ENCODE measurements at places on chromosomes 16 and 17.

DNA sequence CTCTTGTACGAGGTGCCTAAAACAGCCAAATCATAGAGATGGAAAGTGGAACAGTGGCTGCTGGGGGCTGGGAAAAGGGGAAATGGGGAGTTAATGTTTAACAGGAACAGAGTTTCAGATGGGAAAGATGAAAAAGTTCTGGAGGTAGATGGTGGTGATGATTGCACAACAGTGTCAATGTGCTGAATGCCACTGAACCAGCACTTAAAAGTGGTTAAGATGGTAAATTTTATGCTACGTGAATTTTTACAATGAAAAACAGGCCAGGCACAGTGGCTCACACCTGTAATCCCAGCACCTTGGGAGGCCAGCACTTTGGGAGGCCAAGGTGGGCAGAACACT lies 130.4 kb downstream of the C16orf78 start:
- no peak for DNase-seq

GRCh38 chr17:17888821-17889220 lies 52.0 kb upstream of the SREBF1 start:
- DNase-seq, result no peak

- no peak for DNase-seq
Observed at GRCh38 chr17:29722411-29723198, 99.9 kb upstream of the CORO6 start.

- no peak for DNase-seq
Observed at GRCh38 chr16:25509456-25509855, 182.3 kb upstream of the HS3ST4 start.

DNA sequence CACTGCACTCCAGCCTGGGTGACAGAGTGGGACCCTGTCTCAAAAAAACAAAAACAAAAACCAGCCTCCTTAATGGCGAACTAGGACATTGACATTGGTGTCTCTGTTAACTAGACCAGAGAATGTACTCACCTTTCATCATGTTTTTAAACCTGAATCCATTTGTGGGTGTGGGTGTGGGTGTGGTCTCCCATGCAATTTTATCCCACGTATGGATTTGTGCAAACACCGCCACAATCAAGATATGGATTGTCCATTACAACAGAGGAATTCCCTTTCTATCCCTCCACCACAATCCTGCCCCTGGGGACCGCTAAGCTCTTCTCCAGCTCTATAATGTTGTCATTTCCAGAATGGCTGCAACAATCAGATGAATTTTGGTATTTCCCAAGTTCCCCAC lies 49.9 kb downstream of the DNAH17 start:
- DNase-seq, result no peak

DNA sequence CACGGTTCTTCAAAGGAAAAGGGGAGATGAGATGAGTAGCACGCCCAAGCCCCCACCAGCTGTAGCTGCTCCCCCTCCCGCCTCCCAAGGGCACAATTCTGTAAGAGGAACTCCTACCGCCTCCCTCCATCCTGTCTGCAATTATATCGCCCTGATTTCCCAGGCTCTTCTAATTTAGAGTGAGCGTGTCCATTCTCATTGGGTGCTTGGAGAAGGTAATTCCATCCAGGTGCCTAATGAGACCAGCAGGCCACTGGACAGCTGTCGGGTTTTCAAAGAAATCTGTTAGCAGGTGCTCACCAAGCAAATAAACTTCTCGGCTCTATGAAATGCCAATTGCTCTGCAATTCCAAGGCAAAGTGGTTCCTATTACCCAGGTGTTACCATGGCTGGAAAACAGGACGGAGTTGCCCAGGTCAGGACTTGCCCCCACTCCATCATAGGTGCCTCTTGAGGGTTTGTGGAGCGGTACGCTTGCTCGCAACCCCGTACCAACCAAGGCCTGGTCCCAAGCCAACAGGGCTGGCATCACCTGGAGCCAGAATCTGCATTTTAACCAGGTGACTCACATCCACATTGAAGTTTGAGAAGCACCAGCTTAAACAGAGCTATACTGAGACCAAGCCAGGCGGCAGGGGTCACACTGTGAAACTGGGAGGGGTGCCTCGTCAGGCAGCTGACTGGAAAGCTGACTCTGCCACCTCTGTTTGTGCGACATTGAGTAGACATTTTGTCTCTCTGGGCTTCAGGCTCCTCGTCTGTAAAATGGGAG lies 16.5 kb upstream of the MEAK7 start:
- DNase-seq, result no peak

DNA sequence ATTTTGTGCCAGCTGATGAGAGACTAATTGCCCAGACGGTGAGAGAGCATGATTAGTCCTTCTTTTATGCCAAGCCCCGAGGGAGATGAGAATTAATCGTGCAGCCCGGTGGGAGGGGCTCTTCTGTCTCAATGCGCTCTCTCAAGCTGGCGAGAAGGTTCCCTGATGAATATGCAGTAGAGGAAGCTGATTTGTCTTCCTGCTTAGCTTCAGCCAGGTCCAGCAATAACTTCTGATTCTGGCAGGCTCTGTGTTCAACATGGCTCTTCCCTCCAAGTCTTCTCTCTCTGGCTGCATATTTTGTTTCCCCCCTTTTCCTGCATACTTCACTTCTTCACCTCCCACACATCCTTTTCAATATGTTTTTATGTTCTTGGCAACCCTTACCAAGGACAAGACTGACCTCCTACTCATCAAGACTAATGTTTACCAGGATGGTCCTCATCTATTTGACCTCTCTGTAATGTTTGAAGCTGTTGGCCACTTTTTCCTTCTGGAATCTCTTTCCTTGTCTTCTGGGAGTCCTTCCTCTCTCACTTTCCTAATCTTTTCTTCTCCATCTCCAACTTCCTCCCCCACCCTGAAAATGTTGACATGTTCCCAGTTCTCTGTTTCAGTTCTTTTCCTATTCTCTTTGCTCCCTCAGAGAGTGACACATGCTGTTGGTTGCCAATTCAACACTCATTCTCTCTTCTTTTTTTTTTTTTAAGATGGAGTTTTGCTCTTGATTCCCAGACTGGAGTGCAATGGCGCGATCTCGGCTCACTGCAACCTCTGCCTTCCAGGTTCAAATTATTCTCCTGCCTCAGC lies 33.1 kb downstream of the ARL4D start:
- peak; percentile 67 for DNase-seq

DNA sequence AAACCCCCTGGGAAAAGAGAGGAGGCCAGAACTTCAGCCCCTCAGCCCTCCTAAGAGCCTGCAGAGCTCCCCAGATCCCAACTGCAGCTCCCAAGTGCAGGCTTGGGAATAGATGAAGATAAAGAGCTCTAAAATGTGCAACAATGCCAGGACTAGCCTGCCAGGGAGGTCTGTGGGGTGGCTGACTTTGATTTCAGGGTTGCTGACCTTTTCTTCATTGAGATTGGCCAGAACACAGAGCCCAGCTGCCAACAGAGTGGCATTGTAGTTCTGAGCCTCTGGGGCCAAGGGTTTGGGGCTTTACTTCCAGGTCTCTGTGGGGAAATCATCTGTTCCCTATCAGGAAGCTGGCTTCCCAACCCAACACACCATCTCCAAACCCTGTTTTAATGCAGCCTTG lies 120.6 kb downstream of the COPRS start:
- DNase-seq, result no peak

GRCh38 chr17:55617441-55617840 lies 105.2 kb downstream of the TMEM100 start:
- no peak for DNase-seq

GRCh38 chr16:2238838-2239675 lies 2.8 kb downstream of the DNASE1L2 start:
- no peak for DNase-seq

DNA sequence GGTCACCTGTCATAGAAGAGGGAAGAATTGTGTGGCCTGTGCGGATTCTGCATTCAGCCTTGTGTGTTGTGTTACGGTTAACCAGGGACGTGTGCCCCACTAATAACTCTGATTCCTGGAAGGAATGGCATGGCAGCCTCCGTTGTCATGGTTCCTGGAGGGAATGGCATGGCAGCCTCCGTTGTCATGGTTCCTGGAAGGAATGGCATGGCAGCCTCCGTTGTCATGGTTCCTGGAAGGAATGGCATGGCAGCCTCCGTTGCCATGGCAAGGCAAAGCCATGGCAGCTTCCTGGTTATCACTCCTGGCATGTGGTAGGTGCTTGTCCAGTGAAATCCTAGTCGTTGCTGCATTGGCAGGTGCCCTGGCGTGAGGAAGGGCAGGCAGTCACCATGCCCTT lies 8.9 kb downstream of the SPG7 start:
- DNase-seq, result no peak

DNA sequence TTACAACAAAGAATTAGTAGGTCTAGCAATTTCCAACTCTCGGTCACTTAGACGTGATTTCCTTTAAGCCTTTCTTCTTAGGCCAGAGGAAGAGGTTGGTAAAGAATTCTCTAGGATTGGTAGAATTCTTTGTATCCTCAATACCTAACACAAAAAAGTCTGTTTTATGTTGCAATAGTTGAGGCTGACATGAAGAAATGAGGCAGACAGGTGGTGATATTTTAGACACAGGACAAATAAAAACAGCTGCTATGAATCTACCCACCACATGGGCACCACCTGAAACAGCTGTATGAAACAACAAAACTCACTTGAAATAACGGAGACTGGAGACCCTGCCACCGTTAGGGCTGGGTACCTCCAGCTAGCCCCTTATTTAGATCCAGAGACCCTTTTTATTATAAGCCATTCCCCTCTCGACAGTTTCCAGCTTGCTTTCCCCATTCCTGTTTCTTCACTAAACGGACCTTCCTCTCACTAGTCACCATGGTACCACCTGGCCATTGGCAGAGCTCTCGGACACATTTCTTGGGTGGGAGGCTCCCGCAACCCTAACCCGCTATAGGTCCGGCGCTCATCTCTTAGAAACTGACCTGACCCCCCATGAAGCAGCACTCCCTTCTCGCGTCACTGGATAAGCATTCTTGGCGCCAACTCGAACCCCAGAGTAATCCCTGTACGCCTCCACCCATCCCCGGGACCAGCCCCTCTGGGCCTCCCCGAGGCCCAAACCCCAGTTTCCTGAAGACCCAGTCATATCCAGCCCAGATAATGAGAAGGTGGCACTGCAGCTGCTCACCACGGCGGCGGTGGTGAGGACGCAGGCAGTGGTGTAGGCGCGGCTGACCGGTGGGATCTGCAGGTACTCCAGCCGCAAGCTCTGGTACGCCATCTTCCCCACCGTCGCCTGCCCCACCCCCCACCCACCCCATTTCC lies at the start of gene DERL2:
Gene DERL2 (minus strand): TSS at position 909 of the 936 bp plus-strand sequence. CDS start 17 bp downstream, at position 892.
- peak; percentile 43 for DNase-seq

DNA sequence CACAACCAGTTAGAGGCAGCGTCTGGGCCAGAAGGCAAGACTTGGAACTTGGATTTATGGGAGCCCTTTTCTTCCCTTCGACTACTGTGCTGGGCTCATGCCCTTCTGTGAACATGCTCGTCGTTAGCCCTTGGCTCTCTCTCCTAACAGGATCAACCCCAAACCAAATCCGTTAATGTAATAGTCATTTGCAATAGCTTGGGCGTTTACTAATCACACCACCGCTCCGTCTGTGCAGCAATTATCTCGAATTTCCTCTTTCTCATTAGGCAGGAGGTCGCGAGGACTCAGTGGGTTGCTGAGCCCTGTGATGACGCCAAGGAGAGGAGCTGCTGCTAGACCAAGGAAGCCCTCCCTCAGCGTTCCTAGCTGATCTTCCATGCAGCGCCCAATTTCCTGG lies 114.7 kb downstream of the ENGASE start:
- DNase-seq, result no peak

GRCh38 chr16:12186774-12187335 lies 210.3 kb downstream of the SNX29 start:
- peak; percentile 7 for DNase-seq

DNA sequence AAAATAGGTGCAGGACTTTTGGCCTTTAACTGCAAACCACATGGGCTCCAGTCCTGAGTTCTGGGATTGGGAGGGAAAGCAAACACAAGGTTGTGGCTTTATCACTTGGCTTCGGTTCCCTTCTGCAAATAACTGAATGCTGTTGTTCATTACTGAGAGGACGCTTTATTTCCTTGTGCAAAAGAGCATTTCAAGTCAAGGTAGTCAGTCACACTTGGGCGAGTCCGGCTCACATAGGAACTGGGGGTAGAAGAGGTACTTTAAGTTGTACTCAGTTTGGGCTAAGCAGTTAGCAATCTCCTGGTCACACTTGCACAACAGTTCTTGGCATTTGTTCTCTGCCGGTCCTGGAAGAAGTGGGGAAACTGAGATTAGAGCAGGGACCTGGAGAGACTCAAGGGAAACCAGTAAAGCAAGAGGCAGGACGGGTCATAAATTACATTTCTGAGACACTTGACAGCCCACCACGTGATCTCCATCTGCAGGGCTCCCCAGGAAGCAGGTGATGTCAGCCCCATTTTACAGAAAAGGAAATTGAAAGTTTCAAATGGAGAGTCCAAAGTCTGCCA lies 21.6 kb downstream of the PLA2G10 start:
- no peak for DNase-seq

DNA sequence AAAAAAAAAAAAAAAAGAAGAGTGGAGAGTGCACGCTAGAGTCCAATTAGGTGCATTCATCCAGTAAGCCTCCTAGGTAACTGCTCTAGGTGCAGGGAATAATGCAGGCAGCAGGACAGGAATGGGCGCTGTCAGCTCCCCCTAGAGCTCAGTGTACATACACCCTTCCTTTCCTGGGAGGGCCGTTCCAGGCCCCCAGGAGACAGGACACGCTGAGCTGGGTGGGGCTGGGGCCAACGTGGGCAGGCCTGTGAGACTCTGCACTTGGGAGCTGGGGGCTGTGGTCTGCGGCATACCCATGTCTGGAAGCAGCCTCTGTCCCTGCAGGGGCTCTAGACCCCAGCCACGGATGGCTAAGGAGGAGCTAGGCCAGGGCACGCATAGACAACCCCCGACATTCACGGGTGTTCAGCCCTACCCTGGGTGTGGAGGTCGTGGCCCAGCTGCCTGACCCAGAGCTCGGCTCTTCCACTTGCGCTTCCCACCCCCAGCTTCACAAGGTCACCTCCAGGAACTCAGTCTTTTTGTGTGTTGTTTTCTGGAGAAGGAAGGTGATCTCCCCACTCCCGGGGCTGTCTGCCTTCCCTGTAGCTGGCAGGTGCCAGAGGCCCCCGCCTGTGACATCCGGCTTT lies 1.0 kb upstream of the ANTKMT start:
- DNase-seq, result no peak

DNA sequence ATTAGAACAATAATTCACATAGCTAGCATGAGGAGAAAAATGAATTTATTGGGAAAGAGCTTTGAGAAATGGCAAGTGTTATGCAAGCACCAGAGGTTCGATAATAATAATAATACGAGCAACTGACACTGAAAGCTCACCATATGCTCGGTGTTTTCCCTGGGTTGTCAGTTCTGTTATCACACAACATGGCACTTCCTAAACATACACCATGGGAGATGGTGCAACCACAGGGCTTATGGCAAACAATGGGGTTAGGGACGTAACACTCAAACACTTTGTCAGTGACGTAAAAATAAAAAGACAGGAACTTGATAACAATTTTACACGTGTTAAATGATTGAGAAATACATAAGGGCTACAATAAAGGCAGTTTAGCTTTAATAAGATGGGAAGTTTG lies 23.7 kb downstream of the OR1D5 start:
- no peak for DNase-seq

- DNase-seq, result peak; percentile 15
Observed at GRCh38 chr17:5585836-5586521, 1.7 kb upstream of the NLRP1 start.

- DNase-seq, result no peak
Observed at GRCh38 chr16:4337540-4338088, 13.5 kb downstream of the PAM16 start.

Measured in NCI-H446 (cell line).